CD4-positive, CD25-positive, alpha-beta regulatory T cell (primary cell): ENCODE measurements at places on chromosomes 16 and 17. TPM values are rescaled to one million over a fixed set of nuclear protein-coding genes. Genes with fewer than 3 reads are reported as not detected.

DNA sequence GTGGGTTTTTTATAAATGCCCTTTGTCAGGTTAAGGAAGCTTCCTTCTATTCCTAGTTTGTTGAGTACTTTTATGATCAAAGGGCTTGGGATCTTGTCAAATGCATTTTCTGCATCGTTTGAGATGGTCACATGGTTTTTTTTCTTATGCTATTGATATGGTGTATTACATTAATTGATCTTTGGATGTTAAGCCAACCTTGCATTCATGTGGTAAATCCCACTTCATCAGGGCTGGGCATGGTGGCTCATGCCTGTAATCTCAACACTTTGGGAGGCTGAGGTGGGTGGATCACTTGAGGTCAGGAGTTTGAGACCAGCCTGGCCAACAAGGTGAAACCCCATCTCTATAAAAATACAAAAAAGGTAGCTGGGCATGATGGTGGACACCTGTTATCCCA lies 30.8 kb upstream of the ATP2A3 start:
- DNase-seq: no peak

DNA sequence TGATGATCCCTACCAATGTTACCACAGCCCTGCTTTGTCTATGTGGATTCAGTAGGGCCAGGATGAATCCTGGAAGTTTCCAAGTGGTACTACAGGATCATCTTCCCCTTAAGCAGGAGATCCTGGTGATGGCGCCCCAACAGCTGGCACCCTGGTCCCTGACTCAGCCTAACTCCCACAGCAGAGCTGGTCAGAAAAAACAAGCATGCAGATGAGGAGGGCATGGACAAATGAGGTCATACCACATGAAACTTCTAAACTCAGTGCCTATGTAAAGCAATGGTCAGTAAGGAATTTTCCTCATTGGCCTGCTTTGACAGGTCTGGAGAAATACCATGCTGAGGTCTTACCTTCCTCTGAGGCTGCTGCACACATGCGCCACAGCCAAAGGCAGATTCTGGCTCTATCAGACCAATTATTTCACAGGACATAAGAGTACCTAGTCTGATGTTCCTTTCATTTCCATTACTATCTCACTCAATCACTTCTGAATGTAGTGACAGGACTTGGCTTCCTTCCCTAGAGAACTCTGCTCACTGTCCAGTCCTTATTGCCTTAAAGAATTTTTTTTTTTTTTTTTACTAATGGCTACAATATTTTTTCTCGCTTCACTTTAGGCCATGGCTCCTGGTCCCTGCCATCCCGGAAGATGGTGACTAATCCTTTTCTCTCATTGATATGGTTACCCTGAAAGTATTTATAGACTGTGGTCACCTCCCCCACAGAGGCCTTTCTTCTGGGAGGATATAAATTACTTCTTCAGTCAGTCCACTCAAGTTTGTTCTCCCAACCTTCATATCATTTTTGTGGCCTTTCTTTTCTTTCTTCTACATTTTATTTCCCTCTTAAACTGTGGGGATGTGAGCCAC lies 525.2 kb upstream of the PSMD7 start:
- no peak for DNase-seq

DNA sequence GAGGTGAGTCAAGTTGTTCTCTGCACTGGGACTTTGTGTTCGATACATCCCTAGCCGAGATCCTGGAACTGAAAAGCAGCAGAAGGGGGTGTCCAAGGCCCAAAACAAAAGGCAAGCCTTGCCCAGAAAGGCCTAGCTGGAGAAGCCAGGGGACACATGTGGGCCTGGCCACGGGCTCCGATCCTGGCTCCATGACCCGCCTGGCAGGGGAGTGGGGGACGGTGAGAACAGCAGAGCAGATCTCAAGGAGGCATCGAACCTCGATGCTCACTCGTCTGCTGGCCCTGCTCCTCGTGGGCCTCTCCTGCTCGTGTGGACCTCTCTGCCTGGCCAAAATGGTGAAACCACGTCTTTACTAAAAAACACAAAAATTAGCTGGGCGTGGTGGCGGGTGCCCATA lies 8.9 kb downstream of the CCNF start:
- DNase-seq: no peak

DNA sequence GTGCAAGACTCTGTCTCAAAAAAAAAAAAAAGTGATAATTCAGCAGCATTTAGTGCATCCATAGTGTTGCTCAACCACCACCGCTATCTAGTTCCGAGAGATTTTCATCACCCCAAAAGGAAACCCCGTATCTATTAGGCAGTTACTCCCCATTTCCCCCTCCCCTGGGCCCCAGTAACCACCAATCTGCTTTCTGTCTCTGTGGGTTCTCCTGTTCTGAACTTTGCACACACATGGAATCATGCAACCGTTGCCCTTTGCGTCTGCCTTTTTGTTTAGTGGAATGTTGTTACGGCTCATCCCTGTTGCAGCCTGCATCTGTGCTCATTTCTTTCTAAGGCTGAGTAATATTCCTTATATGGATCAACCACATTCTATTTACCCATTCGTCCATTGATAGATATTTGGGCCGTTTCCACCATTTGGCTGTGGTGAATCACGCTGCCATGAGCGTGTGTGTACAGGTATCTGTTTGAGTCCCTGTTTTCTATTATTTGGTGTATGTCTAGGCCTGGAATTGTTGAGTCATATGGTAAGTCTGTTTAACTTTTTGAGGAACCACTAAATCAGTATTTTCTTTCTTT lies 8.7 kb upstream of the SYNGR2 start:
- no peak for DNase-seq

DNA sequence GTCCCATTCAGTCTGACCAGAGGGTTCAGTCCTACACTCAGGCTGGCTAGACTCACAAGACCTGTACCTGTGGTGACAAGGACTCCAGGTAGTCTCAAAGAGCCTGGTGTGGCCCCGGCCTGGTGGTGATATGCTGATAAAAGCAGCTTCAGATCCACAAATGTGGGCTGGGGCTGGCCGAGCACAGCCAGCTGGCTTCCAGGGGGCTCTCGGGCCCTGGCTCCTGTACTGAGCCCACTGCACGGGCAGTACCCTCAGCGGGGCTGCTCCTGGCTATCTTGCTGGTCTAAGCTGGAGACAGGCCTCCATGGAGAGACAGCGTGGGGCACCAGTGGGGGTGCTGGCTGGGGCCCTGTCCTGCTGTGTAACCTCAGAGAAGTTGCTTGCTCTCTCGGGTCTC lies 4.3 kb downstream of the SMIM5 start:
- DNase-seq: no peak

- DNase-seq: no peak
Measured at GRCh38 chr16:62256406-62256805, 220.2 kb upstream of the CDH8 start.

DNA sequence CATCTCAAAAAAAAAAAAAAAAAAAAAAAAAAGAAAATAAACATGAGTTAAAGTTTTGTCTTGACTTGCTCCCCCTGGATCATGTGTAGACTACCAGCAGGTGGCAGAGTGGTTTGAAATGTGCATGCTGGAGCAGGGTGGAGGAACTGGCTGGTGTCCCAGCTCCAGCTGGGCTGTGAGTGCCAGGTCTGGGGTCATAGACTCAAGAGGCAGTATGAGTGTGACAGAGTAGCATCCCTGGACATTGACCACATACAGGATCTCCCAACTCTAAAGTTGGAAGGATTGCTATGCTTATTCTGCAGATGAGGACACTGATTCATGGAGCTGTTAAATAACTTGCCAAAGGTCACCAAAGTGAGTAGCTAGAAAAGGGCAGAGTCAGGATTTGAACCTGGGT lies 198.0 kb upstream of the MPHOSPH6 start:
- DNase-seq: no peak

DNA sequence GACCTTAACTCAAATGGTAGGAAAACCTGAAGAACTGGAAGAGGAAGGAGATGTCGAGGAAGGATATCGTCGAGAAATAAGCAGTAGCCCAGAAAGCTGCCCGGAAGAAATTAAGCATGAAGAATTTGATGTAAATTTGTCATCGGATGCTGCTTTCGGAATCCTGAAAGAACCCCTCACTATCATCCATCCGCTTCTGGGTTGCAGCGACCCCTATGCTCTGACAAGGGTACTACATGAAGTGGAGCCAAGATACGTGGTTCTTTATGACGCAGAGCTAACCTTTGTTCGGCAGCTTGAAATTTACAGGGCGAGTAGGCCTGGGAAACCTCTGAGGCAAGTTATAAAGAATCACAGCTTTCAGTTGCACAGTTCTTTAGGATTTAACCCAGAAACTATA lies 15.5 kb downstream of the ERCC4 start:
- no peak for DNase-seq

DNA sequence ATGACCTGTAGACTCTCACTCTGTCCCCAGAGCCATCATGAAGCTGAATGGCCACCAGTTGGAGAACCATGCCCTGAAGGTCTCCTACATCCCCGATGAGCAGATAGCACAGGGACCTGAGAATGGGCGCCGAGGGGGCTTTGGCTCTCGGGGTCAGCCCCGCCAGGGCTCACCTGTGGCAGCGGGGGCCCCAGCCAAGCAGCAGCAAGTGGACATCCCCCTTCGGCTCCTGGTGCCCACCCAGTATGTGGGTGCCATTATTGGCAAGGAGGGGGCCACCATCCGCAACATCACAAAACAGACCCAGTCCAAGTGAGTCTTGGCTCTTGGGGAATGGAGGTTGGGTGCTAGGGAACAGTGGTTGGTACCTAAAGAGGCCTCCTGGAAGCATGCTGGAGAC lies 41.0 kb downstream of the IGF2BP1 start:
- DNase-seq: no peak

GRCh38 chr17:76967762-76968161 lies 99.6 kb downstream of the MGAT5B start:
- no peak for DNase-seq

GRCh38 chr16:29306943-29307597 lies 99.4 kb downstream of the NPIPB11 start:
- no peak for DNase-seq

- no peak for DNase-seq
Measured at GRCh38 chr17:79485419-79485985, 125.3 kb downstream of the RBFOX3 start.

DNA sequence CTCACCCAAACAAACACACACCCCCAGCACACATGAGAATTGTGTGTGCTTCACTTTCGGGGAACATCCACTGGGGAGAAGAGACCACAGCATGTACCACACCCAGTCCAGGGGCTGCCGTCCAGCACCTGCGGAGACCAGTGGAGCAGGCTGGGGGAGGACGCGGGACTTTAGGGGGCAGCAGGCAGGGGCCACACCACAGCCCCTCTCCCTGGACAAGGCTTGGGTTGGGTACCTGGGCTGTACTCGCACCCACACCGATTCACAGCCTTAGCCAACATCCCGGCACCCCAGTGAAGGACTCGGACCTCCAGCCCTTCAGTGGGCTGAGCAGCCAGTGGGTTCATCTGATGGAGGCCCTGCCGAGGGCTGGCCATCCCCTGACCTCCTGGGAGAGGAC lies 63.3 kb downstream of the RBFOX3 start:
- DNase-seq: no peak

DNA sequence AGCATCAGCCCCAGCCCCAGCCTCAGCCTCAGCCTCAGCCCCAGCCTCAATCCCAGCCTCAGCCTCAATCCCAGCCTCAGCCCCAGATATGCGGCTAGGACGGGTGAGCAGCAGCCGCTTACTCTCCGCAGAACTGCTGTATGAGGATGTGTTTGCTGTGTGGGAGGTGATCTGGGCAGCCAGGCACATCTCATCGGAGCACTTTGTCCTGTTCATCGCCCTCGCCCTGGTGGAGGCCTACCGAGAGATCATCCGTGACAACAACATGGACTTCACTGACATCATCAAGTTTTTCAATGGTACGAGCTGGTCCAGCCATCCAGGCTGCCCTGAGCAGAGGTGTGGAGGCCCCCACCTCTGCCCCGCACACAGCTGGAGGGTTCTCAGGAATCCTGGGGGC lies 22.0 kb downstream of the MNT start:
- DNase-seq: no peak

DNA sequence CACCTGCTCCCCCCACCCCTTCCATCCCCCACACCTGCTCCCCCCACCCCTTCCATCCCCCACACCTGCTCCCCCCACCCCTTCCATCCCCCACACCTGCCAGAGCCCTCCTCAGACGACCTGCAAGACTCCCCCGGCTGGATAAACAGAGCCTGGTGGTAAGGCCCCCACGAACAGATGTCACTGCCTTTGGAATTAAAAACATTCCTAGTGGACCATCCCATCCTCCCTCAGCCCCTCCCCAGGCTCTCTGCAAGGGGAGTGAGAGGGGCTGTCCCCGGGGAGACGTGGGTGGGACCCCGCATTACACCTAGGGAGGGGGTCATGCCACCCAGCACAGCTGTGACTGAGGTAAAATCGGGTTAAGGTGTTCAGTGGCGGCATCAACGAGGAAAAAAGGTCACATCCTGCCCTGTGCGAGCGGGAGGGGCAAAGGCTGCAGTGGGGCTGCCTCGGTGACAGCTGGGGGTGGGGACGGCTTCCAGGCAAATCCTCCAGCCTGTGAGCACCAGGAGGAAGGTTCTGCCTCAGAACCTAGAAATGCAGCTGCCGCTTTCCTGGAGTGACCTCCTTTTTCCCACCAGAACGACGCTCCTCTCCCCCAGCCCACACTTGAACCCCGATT lies 38.7 kb downstream of the TIMM22 start:
- no peak for DNase-seq

GRCh38 chr16:723695-724094 lies 2.5 kb downstream of the CCDC78 start:
- no peak for DNase-seq

- DNase-seq: no peak
Measured at GRCh38 chr17:81807839-81808238, 3.9 kb downstream of the GCGR start.

DNA sequence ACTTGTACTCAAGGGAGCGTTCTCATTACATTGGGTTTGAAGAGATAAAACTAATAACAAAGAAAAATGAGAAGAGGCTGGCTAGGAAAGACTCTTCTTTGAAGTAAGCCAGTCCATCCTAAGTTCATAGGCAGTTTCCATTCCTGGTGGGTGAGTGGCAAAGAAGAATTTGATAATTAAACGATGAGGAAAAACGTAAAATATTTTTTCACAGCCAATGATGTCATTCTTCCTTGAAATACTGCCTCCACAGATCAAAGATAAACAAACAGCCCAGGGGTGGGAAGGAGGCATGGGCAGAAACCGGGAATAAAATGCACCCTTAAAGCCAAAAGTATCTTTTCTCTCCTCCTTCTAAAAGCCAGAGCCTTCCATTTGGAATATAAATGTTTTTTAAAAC lies 346.6 kb downstream of the PMP22 start:
- DNase-seq: no peak

GRCh38 chr17:36650096-36650775 lies 48.9 kb downstream of the MRM1 start:
- no peak for DNase-seq

DNA sequence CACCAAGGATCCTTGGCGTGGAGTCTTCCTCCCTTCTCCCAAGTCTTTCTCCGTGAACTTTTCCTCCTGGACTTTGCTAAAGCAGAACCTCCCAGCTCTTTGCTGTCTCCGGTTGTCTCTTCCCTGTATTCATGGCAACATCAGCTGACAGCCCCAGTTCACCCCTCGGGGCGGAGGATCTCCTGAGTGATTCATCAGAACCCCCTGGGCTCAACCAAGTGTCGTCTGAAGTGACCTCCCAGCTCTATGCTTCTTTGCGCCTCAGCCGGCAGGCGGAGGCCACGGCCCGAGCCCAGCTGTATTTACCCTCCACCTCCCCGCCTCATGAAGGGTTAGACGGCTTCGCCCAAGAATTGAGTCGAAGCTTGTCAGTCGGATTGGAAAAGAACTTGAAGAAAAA lies 943 bp downstream of the CNTROB start:
- peak; percentile 60 for DNase-seq

- no peak for DNase-seq
Measured at GRCh38 chr17:66836063-66837005, 1.4 kb downstream of the CACNG5 start.

TBC1D3E gene
- polyA plus RNA-seq: not detected

BORCS6 gene
- polyA plus RNA-seq: 25.0 TPM

KRTAP1-5 gene
- polyA plus RNA-seq: not detected

SMIM22 gene
- not detected for polyA plus RNA-seq

PRDM7 gene
- polyA plus RNA-seq: not detected

TBC1D28 gene
- polyA plus RNA-seq: not detected

GUCY2D gene
- not detected for polyA plus RNA-seq
